Aorta (tissue), 5 donors: ENCODE measurements at places on chromosomes 1 and 21. TPM values are rescaled to one million over a fixed set of nuclear protein-coding genes. Genes with fewer than 3 reads are reported as not detected.

Gene RGS13
- total RNA-seq, result 0.71 TPM

- H3K27ac ChIP-seq, result no peak overlapping the region
- H3K36me3 ChIP-seq, result no peaks in the 10 kb centered on the region
- peaks cover 3% of the 10 kb centered on the region for H3K4me1 ChIP-seq
- H3K4me3 ChIP-seq, result no peak overlapping the region
- DNase-seq, result no peak
Observed at GRCh38 chr1:193109619-193110018, 4.4 kb upstream of the GLRX2 start.

GRCh38 chr1:41712081-41712480 lies 206.6 kb downstream of the HIVEP3 start:
- H3K4me3 ChIP-seq, result no peak overlapping the region
- H3K27me3 ChIP-seq, result no peaks in the 10 kb centered on the region
- H3K27ac ChIP-seq, result no peak overlapping the region
- H3K4me1 ChIP-seq, result no peaks in the 10 kb centered on the region
- DNase-seq, result no peak

DNA sequence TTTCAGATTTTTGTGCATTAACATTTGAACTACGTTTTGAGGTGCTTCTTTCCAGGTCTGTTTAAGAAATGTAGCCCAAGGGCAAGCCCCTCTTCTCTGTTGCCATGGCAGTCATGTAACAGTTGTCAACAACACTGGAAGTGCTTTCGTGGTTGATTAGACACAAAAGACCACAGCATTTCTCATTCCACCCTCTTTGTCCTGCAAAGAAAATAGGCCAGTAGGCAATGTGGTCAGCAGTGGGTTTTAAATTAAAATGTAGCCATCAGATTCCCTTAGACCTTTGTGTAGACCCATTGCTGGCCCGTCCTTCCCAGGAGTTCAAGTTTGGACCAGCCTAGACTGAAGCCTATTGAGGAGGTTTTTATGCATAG lies 35.4 kb downstream of the VANGL1 start:
- no peak overlapping the region for H3K27ac ChIP-seq
- no peaks in the 10 kb centered on the region for H3K36me3 ChIP-seq
- H3K4me1 ChIP-seq, result no peaks in the 10 kb centered on the region
- no peak overlapping the region for H3K4me3 ChIP-seq

DNA sequence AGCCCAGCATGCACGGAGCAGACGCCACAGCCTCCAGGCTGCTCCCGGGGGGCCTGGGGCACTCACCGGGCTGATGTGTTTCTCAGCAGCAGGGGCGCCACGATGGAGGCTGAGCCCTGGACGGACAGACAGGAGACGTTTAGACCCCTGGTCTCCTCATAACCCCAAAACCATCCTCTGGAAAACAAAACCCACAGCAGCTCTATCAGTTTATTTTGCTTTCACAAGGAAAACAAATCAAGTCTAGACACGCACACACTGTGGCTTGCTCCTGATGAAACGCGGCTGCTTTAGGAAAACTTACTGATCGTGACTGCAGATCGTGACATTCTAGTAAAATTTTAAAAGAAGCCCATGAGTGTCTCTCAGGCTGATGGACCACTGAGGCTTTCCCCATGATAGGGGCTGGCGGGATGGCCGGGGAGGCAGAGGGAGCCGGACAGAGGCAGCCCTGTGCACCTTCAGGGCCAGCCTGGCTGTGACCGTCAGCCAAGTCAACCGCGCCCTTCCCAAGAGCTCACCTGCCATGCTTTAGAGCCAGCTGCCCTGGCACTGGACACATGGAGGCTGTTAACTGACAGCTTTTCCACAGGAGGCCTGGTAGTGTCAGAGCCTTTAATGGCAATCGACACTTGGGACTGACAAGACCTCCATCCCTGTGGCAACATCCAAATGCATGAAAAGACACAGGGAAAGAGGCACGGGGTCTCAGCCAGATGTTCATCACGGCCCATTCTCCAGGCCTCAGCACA lies 5.2 kb downstream of the POFUT2 start:
- no peak overlapping the region for H3K27ac ChIP-seq
- H3K4me1 ChIP-seq, result no peaks in the 10 kb centered on the region
- DNase-seq, result no peak
- no peak overlapping the region for H3K4me3 ChIP-seq

Gene GBP7
- total RNA-seq, result 0.21 TPM

- no peaks in the 10 kb centered on the region for H3K27me3 ChIP-seq
- H3K36me3 ChIP-seq, result peaks cover 54% of the 10 kb centered on the region
- H3K4me3 ChIP-seq, result no peak overlapping the region
- no peak overlapping the region for H3K27ac ChIP-seq
Observed at GRCh38 chr21:46116776-46117585, 19.1 kb downstream of the COL6A2 start.

Gene PERM1
- total RNA-seq, result 0.49 TPM

DNA sequence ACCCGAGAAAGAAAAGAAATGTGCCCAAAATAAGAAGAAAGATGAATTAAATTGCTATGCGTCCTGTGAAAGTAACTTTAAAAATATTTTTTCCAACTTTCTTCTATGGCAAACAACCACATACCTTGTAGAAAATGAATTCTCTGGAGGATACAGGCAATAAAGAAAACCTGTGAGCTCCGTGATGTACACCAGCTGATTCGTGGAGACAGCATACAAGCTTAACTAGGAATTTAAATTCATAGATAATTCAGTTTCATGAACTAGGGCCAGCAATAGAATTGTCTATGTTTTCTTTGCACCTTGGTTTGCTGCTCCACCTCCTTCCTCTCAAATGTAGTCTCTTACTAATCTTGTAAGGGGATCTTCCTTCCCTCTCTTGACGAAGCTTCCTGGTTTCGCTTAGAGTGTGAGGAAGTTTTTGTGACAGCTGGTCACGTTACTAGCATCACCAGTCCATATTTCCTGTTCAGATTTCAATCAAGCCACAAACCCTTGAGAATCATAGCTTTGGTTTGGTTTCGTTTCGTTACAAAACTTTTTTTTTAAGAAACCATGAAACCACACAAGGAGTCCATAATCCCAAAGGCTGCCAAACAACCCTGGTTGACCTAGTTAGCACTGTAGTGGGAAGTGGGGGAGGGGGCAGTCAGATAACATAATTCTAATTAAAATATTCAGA lies 35.8 kb downstream of the GREM2 start:
- no peaks in the 10 kb centered on the region for H3K4me1 ChIP-seq
- no peaks in the 10 kb centered on the region for H3K36me3 ChIP-seq

DNA sequence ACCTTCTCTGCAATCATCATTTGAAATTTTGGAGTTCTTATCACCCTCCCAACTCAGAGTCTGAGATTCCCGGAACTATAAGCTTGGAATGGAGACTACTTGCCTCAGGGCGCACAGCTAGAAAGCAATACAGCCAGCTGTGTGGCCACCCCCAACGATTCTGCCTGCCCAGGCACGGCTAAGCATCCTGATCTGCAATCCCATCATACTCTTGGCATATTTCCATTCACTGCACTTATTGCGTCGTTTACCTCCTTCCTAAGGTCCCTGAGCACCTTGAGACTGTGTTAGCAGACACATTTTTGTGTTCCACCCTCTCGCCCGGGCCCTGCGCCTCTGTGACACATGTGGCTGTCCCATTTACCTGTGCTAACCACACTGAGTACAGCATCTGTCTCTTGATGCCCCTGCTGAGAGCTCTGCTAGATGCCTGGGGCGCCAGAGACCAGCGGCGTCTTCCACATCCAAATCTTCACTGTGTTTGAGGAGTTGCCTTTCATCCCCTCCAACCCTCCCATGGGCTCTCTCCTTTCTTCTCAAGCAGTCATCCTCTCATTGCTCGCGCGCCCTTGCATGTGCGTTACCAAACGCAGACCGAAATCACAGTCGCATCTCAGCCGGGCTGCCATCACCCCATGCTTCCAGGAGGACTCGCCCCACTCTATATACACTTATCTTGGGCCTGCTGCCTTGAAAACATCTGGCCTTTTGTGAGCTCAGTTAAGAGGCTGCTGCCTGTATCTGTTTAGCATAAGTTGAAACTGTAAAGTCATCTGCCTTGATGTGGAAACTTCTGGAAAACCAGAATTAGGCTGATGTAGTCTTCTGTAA lies 3.5 kb upstream of the CLDN19 start:
- H3K4me3 ChIP-seq, result no peak overlapping the region
- no peaks in the 10 kb centered on the region for H3K27me3 ChIP-seq
- H3K4me1 ChIP-seq, result no peaks in the 10 kb centered on the region

Gene RGSL1
- total RNA-seq, result not detected

DNA sequence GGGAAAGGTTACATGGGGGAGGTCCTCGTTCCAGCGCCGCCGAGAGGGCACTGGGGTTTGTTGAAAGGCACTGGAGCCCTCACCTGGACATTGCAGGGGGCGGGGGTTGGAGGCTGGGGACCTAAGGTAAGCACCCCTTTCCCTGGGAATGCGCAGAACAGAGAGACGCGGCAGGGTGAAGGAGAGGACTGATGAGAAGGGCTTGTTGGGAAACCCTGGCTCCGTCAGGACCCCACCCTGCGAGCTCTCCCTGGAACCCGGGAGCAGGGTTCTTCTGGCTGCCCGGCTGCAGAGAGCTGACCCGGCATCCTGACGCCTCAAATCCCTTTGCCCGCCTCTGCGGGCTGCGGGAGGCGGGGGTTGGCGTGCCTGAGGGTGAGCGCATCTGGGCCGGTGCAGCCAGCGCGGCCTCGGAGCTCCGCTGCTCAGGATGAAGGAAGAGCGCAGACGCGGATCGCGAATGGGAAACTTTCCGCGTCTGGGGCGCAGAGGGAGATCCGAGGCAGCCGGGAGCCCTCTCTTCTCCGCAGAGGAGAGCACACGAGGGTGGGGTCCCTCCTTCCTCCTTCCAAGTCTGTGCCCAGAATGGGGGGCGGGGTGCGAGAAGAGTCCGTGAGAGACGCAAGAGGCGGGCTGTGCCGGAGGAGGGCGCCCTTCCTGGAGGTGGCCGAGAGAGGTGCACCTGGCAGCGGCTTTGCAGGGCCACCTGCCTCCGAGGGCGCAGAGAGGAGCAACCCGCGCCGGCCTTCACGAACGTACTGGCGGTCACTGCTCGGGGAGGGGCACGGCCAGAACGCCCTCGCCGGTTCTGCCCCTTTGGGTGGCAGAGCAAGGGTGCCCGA lies 2.4 kb downstream of the IGSF21 start:
- no peaks in the 10 kb centered on the region for H3K4me1 ChIP-seq
- H3K27ac ChIP-seq, result no peak overlapping the region
- no peaks in the 10 kb centered on the region for H3K27me3 ChIP-seq
- no peak overlapping the region for H3K4me3 ChIP-seq

DNA sequence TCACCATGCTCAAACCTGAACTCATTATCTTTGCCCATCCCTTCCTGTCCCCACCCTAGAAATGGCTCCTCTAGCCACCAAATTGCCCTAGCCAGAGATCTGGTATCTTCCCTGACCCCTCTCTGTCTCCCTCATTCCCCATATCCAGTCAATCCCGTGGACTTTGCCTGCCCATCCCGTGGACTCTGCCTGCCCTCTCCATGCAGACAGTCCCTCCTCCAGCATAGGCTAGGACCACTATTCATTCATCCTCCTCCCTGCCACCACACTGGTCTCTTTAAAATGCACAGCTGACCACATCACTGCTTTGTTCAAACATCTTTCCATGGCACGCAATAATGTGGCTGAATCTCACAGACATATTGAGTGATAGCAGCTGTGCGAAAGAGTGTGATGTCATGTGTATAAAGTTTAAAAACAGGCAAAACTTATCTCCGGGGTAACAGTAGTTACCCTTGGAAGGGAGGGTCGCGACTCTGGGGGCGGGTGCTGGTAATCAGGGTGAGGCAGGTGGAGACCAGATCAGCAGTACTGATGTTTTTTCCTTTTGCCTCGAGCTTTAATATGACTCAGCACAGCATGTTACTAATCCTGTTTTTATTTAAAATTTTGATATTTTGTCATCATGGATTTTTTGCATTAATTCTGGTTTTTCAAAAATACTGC lies 4.8 kb upstream of the SLC2A1 start:
- peak overlapping the region; percentile 65 for H3K27ac ChIP-seq
- H3K27me3 ChIP-seq, result no peaks in the 10 kb centered on the region
- H3K36me3 ChIP-seq, result no peaks in the 10 kb centered on the region

- no peaks in the 10 kb centered on the region for H3K4me1 ChIP-seq
- H3K27me3 ChIP-seq, result no peaks in the 10 kb centered on the region
- no peak for DNase-seq
- H3K4me3 ChIP-seq, result no peak overlapping the region
Observed at GRCh38 chr1:111191496-111191895, 8.9 kb downstream of the DENND2D start.

DNA sequence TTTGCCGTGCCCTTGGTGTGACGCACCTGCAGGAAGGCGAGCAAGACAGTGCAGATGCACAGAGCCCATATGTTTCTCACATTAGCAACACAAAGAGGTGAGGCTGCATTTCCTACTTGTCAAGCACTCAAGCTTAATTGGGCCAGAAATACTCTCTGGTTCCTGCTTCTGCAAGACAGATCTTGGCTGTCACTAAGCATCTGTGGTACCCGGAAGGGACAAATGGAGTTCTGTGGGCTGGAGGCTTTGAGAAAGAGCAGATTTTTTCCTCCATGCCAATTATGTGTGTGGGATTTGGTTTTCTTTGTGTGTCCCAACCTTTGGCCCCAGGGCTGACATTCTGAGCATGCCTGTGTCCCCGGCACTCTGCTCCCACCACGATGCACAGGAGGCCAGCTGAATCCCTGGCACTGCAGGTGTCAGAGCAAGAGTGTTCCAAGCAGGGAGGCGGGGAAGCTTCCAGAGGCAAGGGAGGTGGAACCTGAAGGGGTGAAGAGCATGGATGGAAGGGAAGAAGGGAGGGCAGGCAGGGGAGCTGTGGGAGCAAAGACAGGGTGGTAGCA lies 52.0 kb upstream of the STUM start:
- H3K27ac ChIP-seq, result no peak overlapping the region
- DNase-seq, result no peak
- no peaks in the 10 kb centered on the region for H3K27me3 ChIP-seq
- no peaks in the 10 kb centered on the region for H3K4me1 ChIP-seq
- H3K4me3 ChIP-seq, result no peak overlapping the region

Gene AADACL4
- not detected for total RNA-seq

GRCh38 chr1:9145021-9145668 lies 16.2 kb upstream of the GPR157 start:
- no peak overlapping the region for H3K4me3 ChIP-seq
- no peaks in the 10 kb centered on the region for H3K27me3 ChIP-seq
- H3K36me3 ChIP-seq, result no peaks in the 10 kb centered on the region

Gene FMO5
- total RNA-seq, result 2.9 TPM

DNA sequence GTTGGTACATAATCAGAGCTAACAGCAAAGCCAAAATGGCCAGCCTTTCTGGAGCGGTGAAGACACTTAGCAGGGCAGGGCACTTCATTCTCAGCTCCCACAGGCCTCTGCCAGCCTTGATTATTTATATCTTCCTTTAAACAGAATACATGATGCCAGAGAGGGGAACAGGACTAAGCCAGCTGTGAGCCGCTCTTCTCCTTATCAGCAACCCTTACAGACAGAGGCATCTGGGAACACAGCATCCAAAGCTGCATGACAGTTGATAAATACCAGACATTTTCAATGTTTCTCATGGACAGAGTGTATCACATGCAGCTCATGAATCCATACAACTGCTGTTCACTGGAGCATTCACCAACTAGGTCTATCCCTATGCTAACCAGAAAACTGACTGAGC lies 29.1 kb downstream of the DNAJC11 start:
- no peak overlapping the region for H3K4me3 ChIP-seq
- no peaks in the 10 kb centered on the region for H3K4me1 ChIP-seq
- H3K27me3 ChIP-seq, result no peaks in the 10 kb centered on the region

GRCh38 chr1:64942675-64943074 lies 23.7 kb downstream of the JAK1 start:
- peaks cover 1% of the 10 kb centered on the region for H3K4me1 ChIP-seq
- H3K36me3 ChIP-seq, result no peaks in the 10 kb centered on the region
- DNase-seq, result no peak
- no peaks in the 10 kb centered on the region for H3K27me3 ChIP-seq

- no peak overlapping the region for H3K27ac ChIP-seq
- no peaks in the 10 kb centered on the region for H3K4me1 ChIP-seq
- no peaks in the 10 kb centered on the region for H3K36me3 ChIP-seq
- DNase-seq, result no peak
- no peak overlapping the region for H3K4me3 ChIP-seq
- no peaks in the 10 kb centered on the region for H3K27me3 ChIP-seq
Observed at GRCh38 chr21:41201385-41201784, 33.4 kb downstream of the BACE2 start.
